ENCODE measurements at places on chromosomes 6 and 20. TPM values are rescaled to one million over a fixed set of nuclear protein-coding genes. Genes with fewer than 3 reads are reported as not detected.

The ANGPT4 gene
- not detected for total RNA-seq

The SPDEF gene
- not detected for total RNA-seq

The HDGFL1 gene
- not detected for total RNA-seq

The RFX6 gene
- total RNA-seq = not detected

The GPR6 gene
- not detected for total RNA-seq

The ABCC10 gene
- 21.1 TPM for total RNA-seq

Data from vein endothelial cell (primary cell).